ENCODE measurements at places on chromosomes 13 and 19.

GRCh38 chr13:80214050-80214449 lies 126.9 kb downstream of the SPRY2 start:
- DNase-seq = no peak

- no peak for DNase-seq
Observed at GRCh38 chr13:44320611-44321010, 53.0 kb upstream of the SERP2 start.

DNA sequence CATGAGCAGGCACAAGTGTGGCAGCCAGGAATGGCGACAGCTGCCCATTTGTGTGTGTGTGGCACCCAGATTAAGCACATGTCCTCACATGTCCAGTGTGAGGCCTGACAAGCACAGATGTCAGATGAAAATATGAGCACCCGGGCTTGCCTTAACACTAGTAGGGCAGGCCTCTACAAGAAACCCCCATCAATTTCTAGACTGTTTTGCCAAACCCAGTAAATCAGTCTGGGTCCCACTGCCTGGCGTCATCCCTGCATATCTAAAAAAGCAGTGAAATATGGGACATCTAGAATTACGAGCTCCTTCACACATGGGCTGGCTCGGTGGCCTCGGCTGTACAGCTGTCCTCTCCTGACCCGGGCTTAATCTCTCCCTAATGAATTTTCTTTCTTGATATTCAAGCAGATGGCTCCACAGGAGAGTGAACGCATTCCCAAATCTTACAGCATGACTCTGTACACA lies 432.7 kb downstream of the FOXO1 start:
- no peak for DNase-seq

- no peak for DNase-seq
Observed at GRCh38 chr19:3949294-3949693, 16.4 kb downstream of the NMRK2 start.

GRCh38 chr13:94234738-94235137 lies 244.7 kb downstream of the DCT start:
- DNase-seq = no peak

DNA sequence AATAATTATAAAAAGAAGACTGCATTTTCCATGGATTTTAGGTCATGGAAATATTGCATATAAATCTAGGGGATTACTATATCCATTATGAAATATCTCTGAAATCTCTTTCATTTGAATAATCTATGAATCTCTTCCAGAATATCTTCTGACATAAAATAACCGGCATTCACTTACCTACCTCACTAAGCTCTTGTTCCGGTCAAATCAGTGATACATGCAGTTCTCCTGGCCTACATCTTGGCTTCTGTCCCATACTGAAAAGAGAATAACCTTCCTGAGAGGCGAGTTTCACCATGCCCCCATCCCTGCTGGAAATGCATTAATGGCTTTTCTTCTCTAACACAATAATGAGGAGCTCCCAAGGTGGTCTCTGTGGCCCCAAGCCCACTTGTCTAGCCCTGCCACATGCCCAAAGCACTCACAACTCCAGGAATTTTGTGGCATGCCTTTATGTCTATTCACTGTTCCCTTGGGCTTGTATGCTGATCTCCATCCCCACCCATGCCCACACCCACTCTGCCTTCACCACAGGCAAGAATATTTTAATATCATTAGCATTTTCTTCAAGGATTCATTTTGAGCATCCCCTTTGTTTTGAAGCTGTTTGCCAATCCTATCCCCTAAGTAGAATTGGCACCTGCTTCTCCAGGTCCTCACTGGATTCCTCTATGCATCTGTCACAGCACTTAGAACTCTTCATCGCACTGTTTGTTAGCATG lies 401.6 kb downstream of the COG6 start:
- DNase-seq = no peak

- DNase-seq = no peak
Observed at GRCh38 chr13:50580684-50581305, 262.7 kb downstream of the DLEU7 start.

GRCh38 chr13:96002322-96003131 lies 50.7 kb downstream of the UGGT2 start:
- no peak for DNase-seq

DNA sequence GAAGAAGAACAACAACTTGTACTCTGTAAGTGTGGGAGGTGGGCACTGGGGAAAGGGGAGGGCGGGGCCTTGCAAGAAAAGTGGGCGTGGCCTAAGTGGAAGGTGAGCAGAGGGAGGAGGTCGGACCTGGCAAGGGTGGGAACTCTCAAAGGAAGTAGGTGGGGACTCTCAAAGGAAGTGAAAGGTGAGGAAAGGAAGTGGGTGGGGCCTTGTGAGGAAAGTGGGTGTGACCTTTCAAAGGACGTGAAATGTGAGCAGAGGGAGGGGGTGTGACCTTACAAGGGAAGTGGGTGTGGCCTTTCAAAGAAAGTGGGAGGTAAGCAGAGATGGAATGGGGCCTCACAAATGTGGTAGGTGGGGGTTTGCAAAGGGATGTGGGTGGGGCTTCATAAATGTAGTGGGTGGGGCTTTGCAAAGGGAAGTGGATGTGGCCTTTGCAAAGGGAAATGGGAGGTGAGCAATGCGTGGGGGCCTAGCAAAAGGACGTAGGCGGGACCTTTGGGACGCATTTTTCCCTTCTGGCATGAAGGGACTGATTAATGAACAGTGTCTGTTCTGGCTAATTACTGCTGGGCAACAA lies 25.9 kb downstream of the ACSBG2 start:
- DNase-seq = peak; percentile 58

DNA sequence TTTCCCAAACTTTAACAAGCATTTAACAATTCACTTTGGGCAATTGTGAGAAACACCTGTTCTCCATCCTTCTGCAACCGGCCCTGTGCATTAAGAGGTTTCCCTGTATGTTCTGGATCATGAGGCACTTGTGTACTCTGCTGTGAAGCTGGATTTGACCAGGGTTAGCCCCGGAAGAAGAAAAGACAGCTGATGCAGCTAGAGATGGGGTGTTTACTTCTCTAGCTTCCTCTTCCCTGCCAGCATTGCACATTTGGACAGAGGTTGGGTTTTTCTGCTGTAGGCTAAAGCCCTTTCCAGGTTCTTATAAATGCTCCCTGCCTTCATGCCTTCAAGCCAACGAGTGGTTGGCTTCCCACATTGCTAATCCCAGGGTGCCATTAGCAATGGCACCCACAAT lies 20.9 kb downstream of the MBD3L2B start:
- DNase-seq = peak; percentile 22

- no peak for DNase-seq
Observed at GRCh38 chr13:24083141-24083540, 77.4 kb upstream of the SPATA13 start.

GRCh38 chr13:110109910-110110309 lies 197.0 kb downstream of the COL4A1 start:
- DNase-seq = no peak

DNA sequence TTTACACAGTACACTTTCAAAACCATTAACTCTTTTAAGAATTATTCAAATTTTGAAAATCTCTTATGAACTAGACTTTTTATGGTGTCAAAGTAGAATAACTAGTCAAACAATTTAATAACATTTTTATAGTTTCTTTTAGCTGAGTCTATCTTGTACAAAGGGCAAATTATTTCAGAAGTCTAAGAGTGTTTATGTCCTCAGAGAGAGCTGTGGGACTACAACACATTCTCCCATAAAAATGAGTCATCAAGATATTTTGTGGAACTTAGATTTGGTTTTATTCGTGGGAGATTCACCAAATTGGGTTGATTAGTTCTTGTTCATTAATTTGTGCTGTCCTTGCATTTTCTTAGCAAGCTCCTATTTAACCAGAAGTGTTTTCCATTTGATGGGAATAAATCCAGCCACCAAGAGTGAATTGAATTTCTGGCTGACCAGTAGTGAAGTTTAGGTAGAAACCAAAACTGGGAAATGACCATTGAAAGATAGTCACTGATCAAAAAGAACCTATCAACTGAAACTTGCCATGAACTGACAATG lies 291.0 kb downstream of the DLEU7 start:
- DNase-seq = no peak

DNA sequence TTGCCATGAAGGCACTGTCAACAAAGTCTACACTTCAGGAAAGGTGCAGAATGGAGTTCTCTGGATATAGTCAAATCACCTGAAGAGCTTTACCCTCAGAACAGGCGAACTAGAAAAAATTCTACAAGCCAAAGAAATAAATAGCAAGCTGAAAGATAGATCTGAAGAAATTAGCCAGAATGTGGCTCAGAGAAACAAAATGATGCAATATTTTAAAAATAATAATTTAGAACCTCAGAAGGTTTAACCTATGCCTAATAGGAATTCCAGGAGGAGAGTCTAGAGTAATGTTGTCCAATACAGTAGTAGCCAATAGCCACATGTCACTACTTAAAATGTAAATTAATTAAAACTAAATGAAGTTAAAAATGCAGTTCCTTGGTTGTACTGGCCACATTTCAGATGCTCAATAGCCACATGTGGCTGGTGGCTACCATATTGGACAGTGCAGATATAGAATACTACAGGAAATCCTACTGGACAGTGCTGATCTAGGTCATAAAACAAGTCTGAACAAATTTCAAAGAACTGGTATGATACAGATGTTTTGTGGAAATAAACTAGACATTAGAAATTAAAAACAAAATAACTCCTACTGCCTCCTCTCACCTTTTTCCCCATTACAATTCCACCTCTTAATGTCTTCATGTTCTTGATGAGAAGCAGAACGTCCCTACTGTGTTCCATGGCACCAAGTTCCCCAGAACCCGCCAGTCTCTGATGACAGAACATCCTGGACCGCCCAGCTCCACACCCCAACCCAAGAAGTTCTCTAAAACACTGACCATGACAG lies 679 bp upstream of the CDADC1 start:
- DNase-seq = peak; percentile 82

- DNase-seq = no peak
Observed at GRCh38 chr19:13036366-13036976, 41.2 kb downstream of the NFIX start.

DNA sequence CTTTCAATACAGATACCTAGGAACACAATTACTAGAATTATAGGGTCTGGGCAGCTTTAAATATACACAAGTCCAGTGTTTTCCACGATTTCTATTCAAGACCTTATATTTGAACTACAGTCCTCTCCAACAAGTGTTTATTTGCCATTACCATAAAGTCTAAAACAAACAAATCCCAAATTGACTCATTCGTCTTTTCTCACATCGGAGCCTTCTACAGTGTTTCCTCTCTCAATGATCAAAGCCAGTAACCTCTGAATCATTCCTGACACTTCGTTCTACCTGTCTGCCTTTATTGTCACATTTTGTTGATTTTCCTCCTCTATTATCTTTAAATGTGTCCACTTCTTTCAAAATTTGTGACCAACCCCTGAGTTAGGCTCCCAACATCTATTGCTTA lies 1356.5 kb upstream of the SLC10A2 start:
- no peak for DNase-seq

DNA sequence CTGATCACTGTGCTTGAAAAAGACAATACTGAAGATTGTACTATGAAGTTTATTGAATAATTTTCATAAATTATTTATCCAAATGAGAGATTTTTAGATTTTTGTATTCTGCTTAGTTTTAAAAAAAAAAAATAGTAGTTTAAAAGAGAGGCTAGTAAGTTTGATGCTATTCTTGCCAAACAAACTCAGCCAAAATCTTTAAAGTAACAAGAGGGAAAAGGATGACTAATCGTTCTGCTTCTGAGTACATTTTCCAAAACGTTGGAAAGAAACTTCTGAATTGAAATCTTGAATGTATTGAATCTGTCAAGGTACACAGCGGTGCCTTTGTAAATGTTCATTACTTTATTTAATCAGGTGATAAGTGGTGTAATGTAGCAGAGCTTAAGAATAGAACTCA lies 34.4 kb downstream of the NUP58 start:
- DNase-seq = no peak

- no peak for DNase-seq
Observed at GRCh38 chr13:36166046-36166445, 34.9 kb upstream of the DCLK1 start.

GRCh38 chr13:44969551-44970484 lies 19.5 kb downstream of the NUFIP1 start:
- peak; percentile 10 for DNase-seq

DNA sequence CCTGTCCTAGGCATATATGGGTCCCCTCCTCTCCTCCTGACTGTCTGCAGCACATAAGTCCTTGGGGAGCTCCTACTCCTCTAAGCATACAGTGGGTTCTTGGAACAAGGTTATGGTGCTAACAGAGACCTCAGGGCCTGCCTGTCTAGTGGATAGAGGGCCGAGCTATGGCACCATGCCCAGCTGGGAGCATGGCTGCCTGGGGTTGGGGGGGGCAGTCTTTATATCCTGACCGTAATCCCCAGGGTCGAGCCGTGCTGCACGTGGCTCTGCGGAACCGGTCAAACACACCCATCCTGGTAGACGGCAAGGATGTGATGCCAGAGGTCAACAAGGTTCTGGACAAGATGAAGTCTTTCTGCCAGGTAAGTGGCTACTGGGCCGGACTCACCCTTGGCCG lies 3.3 kb downstream of the GPI start:
- no peak for DNase-seq

GRCh38 chr19:14059652-14060155 lies 2.2 kb downstream of the PALM3 start:
- DNase-seq = no peak

DNA sequence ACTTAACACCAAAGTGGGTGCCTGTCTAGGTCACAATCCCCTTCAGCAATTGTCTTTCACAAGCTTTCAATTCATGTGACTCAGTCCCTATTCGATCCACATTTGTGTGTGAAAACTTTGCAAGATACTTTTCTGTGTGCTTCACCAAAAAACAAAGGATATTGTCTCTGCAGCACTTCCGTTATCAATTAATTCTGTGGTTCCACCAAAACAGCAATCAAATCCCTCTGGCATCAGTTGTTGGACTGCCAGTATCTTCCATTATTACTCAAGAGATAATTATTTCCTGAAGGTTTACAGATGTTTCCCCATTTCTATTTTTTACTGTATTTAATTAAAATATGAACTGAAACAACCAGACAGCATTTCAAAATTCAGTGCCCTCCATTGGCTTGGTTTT lies 481.4 kb downstream of the SUCLA2 start:
- no peak for DNase-seq

- no peak for DNase-seq
Observed at GRCh38 chr19:6269101-6269886, 10.5 kb downstream of the MLLT1 start.

DNA sequence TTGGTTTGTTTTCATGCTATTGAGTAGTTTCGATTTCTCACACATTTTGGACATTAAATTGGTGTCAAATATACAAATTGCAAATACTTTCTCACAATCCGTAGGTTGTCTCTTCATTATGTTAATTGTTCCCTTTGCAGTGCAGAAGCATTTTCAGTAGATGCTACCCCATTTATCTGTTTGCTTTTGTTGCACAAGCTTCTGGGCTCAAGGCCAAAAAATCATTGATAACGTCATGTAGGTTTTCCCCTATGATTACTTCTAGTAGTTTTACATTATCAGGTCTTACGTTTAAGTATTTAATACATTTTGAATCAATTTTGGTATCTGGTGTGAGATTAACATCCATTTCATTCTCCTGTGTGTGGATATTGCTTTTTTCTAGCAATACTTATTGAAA lies 14.0 kb upstream of the ZNF347 start:
- DNase-seq = no peak
